NCI-H748 treated with DMSO at 0.1 percent for 48 hours (cell line): ENCODE measurements at places on chromosomes 5 and 9.

DNA sequence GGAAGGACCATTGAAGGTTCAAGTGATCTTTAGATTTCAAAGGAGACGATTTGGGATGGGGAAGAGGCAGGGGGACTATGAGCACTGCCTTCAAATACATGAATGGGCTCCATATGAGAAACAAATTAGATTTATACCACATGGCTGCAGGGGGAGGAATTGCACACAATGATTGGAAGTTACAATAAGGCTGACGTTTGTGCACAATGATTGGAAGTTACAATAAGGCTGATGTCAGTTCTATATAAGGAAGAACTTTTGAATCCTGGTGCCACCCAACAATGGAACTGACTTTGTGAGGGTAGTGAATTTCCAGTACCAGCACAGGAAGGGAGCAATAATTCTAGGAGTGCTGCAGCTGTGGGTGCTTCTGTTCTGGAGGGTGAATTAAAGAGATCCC lies 95.7 kb upstream of the PTGER4 start:
- DNase-seq: no peak

DNA sequence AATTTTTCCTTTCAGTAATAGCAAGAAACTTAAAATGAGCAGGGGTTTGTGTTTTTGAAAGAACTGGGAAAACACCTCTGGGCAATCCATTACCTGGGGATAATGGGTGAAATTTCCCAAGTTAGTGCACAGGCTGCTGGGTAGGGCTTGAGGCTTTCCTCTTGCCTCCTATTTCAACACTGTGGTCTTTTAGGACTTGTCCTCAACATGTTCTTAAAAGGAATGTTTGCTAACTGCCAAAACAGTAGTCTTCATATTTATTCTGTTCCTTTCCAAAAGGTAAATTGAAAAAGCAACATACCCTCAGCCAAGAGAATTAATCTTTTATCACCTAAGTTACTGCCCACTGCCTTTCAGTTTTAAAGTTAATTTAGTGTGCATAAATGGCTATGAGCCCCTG lies 158.3 kb upstream of the CCDC152 start:
- no peak for DNase-seq

DNA sequence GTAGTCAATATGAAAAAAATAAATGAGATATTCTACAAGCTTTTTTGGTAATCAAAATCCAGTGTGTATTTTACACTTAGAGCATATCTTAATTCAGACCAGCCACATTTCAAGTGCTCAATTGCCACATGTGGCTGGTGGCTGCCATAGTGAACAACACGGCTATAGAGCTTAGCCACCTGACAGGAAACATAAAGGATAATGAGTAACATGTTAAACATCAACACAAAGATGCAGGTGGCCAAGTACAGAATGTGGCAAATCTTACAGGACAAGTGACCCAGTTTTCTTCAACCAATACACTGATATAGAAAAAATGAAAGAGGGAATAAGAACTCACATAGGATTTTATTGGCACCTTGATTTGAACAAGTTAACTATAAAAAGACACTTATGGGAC lies 61.4 kb downstream of the KIF24 start:
- DNase-seq: no peak

- DNase-seq: no peak
Measured at GRCh38 chr9:133280392-133280791, 5.4 kb upstream of the ABO start.

DNA sequence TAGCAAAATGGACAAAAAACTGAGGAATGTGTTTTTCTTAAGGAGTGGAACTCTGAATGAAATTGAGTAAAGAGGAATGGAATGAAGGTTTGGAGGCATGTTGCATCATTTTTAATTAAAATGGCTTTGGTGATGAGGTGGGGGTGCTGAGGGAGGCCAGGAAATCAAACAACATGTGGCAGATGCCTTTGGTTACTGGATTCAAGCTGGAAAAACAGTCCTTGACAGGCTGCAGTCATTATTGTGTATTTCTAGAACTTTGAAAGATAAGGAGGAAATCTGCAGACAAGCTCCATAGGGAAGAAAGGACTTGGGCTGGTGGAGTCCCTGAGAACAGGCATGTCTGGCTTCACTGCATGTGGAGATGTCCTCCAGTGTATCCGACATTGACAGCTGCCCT lies 203.5 kb upstream of the HAPLN1 start:
- DNase-seq: no peak

GRCh38 chr5:174642816-174643405 lies 81.5 kb upstream of the MSX2 start:
- DNase-seq: no peak

GRCh38 chr9:127555840-127556820 lies 55.9 kb upstream of the STXBP1 start:
- DNase-seq: no peak

- DNase-seq: no peak
Measured at GRCh38 chr5:126680191-126680817, 79.6 kb downstream of the PHAX start.

DNA sequence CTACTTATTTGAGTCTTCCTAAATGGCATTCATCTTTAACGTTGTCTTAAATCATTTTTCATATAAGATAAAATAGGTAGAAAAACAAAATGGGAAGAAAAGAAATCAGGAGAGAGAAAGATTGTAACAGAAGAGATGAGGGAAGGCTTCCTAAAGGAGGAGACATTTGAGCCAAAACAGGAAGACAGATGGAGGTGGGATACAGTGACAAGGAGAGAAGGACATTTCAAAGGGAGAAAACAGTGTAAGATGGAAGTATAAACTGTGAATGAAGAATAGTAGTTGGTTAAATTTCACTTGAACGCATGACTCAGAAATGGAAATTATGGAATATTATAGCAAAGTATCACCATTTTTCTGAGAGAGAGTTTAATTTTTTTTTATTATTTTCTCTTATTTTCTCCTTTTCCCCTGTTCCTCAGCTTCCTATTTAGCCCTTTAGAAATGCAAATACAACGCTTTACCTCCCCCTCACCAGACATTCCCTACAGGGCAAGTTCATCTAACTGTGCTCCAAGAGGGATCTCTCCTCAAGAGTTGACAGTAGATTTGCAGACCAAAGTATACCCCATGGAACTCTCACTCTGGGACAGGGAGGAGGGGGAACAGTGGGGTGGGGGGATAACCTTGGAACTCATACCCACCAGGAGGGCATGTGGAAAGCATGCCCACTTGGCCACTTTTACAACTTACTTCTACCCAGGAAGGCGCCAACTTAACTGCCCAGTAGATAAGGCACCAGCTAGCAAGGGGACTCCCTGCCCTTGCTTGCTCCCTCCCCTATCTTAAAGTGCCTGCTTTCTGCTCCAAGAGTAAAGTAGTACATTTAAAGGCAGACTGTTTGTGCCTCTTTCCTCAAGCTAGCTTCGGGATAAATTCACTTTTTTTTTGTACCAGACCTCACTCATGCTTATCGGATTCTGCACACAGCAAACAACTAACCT lies 304.7 kb upstream of the POU5F2 start:
- DNase-seq: no peak

- DNase-seq: no peak
Measured at GRCh38 chr5:132060501-132061161, at the start of gene IL3. Gene IL3 (plus strand): TSS chr5:132060655. CDS start chr5:132060707, 52 bp downstream.

DNA sequence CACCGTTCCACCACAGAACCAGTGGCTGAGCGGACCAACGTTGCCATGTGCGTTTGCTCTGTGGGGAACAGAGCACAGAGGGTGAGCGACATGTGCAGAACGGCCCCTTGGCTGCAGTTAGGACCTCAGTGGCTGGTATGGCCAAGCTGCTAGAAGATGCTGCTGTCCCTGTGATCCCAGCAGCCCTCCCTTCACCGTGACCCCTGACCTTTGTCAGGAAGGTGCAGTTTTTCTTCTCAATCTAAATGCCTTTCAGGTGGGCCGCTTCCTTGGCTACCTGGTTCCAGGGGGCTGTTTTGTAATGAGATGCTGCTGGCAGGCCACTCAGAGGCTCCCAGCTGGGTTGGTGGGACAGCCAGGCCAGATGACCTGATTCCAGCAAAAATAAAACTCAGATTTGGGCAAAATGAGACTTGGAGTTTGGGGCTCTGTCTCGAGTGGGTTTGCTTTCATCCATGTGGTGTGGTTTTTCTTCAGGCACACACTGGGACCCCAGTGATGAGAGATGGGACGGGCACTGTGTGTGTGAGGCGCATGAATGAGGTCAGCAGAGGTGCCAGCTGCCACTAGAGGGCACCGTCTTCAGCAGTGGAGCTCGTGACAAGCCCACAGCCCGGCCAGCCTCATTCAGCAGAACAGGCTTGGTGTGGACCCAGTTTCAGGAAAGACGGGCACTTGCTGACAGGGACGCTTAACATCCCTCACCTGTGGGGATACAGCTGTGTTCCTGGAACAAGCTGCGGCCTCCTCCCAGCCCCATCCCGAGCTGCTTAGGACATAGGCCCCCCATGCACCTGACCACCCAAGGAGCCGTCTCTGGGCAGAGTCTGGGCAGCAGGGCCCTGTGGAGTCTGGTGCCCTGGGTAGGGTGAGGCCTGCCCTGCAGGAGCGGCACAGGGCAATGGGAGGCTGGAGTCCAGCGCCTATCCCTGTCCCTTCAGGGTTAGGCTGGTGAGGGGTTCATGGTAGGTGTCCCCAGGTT lies 4.1 kb downstream of the MRPS2 start:
- peak; percentile 6 for DNase-seq

- DNase-seq: no peak
Measured at GRCh38 chr5:155649666-155650065, 636.1 kb downstream of the KIF4B start.

DNA sequence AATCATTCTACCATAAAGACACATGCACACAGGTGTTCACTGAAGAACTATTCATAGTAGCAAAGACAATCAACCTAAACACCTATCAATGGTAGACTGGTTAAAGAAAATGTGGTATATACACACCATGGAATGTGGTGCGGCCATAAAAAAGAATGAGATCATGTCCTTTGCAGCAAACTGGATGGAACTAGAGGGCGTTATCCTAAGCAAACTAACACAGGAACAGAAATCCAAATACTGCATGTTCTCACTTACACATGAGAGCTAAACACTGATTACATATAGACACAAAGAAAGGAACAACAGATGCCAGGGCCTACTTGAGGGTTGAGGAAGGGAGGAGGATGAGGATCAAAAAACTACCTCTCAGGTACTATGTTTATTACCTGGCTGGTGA lies 103.8 kb downstream of the DRD1 start:
- no peak for DNase-seq

- no peak for DNase-seq
Measured at GRCh38 chr9:98612061-98612752, 96.5 kb downstream of the GABBR2 start.

DNA sequence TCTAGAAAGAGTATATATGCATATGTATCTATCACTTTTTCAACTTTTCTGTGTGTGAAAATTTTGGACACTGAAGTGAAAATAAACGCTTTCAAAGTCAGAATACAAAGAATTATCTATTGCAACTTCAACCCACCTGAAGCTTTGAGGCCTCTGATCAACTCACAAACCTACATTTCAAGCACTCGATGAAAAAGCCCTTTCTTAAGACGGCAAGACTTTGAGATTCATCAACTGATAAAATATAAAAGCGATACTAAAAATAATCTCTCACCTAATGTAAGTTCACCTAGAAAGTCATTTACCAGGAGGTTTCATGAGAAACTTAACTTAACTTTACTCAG lies 1.2 kb downstream of the GOLPH3 start:
- DNase-seq: peak; percentile 77

DNA sequence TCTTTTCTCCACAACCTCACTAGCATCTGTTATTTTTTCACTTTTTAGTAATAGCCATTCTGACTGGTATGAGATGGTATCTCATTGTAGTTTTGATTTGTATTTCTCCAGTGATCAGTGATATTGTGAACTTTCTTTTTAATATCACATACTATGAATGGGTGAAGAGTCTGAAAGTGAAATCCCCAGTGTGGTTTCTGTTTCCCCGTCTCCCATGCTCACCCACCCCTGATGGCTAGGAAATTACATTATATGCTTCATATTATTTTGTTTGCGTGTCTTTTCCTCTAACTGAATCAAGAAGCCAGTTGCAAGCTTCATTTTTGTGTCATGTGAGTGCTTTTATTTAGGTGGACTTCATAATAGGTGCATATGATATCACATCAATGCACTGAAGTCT lies 171.1 kb downstream of the ARHGAP26 start:
- DNase-seq: no peak

- no peak for DNase-seq
Measured at GRCh38 chr5:16763211-16763610, 146.4 kb upstream of the RETREG1 start.

- DNase-seq: no peak
Measured at GRCh38 chr9:842635-843426, 1.3 kb downstream of the DMRT1 start.

DNA sequence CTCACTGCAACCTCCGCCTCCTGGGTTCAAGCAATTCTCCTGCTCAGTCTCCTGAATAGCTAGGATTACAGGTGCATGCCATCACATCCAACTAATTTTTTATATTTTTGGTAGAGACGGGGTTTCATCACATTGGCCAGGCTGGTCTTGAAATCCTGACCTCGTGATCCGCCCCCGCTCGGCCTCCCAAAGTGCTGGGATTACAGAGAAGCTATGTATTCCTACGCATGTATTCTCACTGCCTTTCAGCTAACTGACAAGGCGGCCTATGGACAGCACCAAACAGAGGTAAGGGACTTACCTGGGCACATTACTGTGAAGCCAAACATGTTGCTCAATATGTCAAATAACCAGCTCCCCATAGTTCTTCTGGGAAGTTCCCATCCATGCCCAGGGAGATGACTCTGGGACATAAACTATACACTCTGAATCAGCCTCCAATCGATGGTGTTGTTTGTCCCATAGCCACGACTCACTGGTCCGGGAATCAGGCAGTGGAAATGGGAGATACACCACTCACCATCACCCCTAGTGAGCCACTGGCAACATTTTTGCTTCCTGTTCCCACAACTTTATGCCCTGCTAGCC lies 114.6 kb downstream of the SYK start:
- DNase-seq: no peak

DNA sequence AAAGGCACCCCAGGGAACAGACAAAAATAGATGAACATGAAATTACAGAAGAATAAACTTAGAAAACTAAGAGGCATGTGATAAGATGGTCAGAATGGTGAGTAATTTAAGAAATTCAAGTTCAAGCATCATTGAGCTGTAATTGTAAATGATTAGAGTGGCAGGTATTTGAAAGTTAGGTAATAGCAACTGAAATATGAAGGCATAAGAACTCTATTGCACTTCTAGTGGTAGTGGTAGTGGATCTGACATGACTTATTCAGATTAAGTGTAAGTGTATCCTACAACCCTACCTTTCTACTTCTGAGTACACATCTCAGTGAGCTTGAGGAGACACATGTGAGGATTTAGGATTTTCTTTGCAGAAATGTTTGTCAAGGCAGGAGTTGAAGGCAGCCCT lies 192.9 kb upstream of the RIOK2 start:
- no peak for DNase-seq

DNA sequence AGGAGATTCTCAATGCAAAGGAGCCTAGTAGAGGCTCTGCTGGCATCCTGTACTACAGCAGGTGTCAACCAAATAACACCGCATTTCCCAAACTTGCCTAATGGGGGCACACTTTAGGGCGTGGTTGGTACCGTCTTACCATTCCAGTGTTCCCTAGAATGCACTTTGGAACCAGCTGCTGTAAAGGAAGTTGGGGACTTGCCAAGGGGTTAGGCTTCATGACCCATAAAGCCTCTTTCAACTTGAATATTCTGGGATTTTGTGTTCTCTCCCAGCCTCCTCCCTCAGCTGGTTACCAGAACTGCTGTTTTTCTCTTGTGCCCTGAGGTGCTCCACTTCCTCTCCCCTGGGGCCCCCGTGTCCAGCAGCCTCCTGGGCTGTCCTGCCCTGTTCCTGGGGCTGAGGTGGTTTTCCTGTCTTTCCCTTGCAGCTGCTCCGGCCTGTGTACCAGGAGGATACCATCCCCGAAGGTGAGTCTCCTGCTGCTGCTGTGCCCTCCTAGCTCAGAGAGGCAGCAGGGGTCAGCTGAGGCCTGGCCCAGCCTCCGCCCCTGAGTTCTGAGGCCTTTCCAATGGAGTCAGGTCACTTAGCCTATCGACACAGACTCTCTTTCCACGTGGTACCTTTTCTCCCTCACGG lies 44.7 kb downstream of the RGS3 start:
- no peak for DNase-seq
